Uterus (tissue), 4 donors: ENCODE measurements at places on chromosomes 6 and 20. TPM values are rescaled to one million over a fixed set of nuclear protein-coding genes. Genes with fewer than 3 reads are reported as not detected.

- no peaks in the 10 kb centered on the region for H3K36me3 ChIP-seq
- peaks cover 3% of the 10 kb centered on the region for H3K4me1 ChIP-seq
- DNase-seq, result no peak
- H3K4me3 ChIP-seq, result no peak overlapping the region
- peak overlapping the region; percentile 43 for H3K27ac ChIP-seq
- no peaks in the 10 kb centered on the region for H3K27me3 ChIP-seq
These were observed 30.8 kb downstream of the JAG1 start for GRCh38 chr20:10642856-10643559.

GRCh38 chr20:35311822-35312221 lies 19.6 kb upstream of the FAM83C start:
- H3K27ac ChIP-seq, result no peak overlapping the region
- H3K36me3 ChIP-seq, result no peaks in the 10 kb centered on the region
- H3K4me3 ChIP-seq, result no peak overlapping the region
- DNase-seq, result no peak
- no peaks in the 10 kb centered on the region for H3K27me3 ChIP-seq
- H3K4me1 ChIP-seq, result no peaks in the 10 kb centered on the region

DNA sequence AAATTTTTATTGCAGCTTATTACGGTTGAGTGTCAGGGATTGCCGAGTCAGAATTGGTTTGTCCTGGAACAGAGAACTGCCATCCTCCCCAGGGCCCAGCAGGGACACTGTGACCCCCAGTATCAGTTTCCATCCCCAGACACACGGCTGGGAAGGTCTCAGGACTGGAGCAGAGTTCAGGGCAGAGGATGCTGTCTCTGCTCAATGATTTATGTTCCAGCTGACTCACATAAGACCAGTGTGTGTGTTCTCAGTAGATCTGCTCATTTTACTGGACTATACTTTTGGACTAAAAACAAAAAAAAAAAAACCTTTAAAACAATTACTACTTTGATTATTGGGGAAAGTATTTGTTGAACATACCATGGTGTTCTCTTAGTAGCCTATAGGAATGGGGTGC lies 44.2 kb downstream of the FNDC1 start:
- no peaks in the 10 kb centered on the region for H3K27me3 ChIP-seq
- H3K4me1 ChIP-seq, result no peaks in the 10 kb centered on the region
- H3K36me3 ChIP-seq, result no peaks in the 10 kb centered on the region
- DNase-seq, result no peak
- H3K4me3 ChIP-seq, result no peak overlapping the region

The UFL1 gene
- 27.4 TPM for total RNA-seq
